ENCODE measurements at places on chromosomes 1 and 21.

DNA sequence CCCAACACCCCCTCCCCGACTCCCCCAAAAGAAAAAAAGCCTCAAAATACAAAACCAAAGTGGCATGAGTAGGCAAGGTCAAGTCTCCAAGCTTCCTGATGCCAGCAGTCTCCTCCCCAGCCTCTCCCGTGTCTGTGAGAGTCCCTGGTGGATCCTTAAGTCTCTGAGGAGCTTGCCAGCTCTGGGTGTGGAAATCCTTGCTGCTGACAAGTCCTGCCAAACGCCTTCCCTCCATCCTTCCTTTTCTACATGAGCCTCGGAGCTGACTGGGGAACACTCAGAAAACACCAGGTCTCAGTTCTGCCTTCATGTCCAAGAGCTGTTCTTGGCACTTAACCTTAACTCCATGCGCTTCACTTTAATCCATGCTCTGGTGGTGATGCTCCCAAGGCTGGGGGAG is 3.7 kb upstream of the ETV3L start:
- no peak for DNase-seq

GRCh38 chr1:235888119-235888643 is 21.5 kb upstream of the LYST start:
- peak; percentile 71 for DNase-seq

- no peak for DNase-seq
Measured at GRCh38 chr1:116115476-116116439, 4.6 kb downstream of the MAB21L3 start.

DNA sequence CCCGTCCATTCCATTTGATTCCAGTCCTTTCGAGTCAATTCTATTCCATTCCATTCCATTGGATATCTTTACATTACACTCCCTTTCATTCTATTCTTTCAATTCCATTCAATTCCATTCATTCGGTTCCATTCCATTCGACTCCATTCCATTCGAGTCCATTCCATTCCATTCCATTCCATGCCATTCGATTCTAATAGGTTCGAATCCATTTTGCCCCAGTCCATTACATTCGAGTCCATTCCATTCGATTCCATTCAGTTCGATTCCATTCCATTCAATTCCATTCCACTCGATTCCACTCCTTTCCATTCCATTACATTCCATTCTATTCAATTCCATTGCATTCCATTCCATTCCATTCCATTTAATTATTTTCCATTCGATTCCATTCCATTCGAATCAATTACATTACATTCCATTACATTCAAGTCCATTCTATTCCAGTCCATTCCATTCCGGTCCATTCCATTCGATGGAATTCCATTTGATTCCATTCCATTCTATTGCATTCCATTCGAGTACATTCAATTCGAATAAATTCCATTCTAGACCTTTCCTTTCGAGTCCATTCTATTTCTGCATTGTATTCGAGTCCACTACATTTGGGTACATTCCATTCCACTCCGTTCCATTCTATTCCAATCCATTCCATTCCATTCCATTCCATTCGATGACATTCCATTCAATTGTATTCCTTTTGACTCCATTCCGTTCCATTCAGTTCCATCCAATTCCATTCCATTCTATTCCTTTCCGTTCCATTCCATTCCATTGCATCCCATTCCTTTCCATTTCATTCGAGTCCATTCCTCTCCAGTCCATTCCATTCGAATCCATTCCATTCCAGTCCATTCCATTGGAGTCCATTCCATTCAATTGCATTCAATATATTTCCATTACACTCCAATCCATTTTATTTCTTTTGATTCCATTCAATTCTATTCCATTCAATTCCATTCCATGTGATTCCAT is 2604.8 kb upstream of the TPTE start:
- no peak for DNase-seq

DNA sequence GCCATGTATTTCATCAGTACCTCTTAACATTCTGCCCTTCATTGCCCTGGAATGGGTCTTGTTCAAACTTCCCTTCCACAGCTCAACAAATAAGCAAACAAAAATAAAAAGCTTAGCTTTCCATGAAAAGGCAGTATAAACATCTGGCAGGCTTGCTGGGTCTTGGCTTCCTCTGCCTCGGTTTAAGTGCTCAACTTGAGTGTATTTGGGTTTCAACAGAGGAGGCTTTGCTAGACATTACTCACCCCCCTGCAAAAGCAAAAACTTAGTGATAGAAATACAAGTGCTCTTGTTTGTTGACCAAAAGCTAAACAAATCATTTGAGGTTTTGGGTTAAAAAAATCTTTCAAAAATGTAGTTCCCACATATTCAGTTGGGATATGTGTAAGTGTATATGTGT is 518.5 kb downstream of the PLPP3 start:
- no peak for DNase-seq

- no peak for DNase-seq
Measured at GRCh38 chr1:184443624-184444023, 56.8 kb downstream of the C1orf21 start.

- DNase-seq, result no peak
Measured at GRCh38 chr1:7842517-7842916, 10.3 kb downstream of the UTS2 start.

DNA sequence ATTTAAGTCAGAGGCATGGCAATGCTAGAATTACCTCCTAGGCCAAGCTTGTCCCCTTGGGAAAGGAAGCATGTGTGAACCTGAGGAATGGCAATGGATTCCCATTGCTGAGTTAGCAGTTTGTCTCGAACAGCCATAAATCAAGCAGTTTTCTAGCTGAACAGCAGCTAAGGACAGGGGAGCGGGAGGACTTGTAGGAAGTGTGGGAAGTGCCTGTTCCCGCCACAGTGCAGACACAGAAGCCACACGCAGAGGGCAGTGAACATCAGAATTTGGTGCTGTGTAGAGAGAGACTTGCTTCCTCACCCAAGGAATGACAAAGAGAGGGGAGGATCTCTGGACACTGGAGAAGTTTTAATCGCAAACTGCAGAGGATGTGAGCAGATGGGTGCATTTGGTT is 3.8 kb downstream of the PHGDH start:
- no peak for DNase-seq

DNA sequence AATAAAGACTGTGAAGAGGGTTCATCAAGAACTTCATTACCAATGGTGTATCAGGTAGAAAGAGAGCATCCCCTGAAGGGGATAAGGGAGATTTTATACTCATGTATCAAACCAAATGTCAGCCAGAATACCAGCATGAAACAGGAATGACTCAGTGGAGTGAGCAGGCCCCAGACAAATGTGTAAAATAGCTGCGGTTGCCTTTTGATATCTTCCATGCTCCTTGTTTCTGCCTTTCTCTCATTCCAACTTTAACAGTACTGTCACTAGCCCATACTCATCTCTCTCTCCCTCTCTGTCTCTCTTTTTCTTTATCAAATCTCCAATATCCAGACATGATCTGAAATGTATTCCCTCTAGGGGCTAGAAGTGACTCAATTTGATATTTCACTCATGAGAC is 47.8 kb downstream of the GPR88 start:
- no peak for DNase-seq

- DNase-seq, result peak; percentile 20
Measured at GRCh38 chr1:34884961-34885360, 25.4 kb upstream of the SMIM12 start.

DNA sequence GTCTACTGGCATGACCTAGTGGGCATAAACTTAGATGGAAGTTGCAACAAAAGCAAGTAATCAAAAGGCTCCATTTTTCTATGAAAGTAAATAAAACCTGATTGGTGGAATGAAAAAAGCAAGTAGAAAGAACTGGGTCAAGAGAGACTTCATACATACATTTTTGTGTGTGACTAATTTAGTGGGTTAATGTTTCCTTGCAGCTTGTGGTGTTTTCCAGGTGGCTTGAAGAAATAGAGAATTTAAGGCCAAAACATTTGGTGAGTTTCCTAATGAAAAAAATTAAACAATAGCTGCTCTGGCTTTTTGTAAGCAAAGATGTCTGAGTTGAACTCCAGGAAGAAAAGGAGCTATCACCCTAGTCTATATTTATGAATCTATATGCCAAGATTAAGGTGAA is 71.0 kb downstream of the ZC3H11B start:
- DNase-seq, result no peak

GRCh38 chr1:63810936-63811469 is 37.2 kb downstream of the ROR1 start:
- DNase-seq, result no peak

DNA sequence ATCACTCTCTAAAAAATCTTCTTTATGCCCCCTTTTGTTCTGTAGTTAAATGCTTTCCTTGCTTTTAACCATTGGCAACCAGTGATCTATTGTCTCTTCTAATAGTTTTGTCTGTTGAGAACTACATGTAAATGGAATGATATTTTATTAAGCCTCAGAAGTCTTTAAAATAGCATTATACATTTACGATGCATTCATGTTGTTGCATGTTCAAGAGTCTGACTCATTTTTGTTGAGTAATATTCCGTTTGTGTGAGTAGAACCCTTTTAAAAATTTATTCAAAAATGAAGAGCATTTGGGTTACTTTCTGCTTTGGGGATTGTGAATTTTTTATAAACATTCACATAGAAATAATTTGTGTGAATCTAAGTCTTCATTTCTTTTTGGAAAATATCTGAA is 1352.9 kb downstream of the NCAM2 start:
- DNase-seq, result no peak

GRCh38 chr1:211697356-211697755 is 21.9 kb upstream of the NEK2 start:
- no peak for DNase-seq

- no peak for DNase-seq
Measured at GRCh38 chr1:21887216-21887736, 49.8 kb downstream of the HSPG2 start.

- no peak for DNase-seq
Measured at GRCh38 chr21:46393941-46394594, 64.6 kb upstream of the DIP2A start.

DNA sequence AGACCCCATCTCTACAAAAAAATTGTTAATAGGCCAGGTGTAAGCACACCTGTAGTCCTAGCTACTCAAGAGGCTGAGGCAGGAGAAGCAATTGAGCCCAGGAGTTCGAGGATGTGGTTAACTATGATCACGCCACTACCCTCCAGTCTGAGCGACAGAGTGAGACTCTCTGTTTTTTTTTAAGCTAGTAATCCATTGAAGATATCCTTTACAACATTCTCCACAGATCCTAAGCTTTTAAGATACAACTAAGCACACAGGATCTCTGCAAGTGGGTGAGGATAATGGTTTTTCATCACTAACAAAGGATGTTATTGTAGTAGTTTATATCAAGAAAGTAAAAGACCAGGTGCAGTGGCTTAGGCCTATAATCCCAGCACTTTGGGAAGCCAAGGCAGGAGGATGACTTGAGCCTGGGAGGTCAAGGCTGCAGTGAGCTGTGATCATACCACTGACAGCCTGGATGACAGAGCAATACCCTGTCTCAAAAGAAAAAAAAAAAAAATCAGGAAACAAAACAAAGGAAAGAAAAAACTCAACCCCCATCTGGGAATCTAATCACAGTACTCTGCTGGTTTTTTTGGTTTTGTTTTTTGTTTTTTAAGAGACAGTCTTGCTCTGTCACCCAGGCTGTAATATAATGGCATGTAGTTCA is 166.1 kb downstream of the RERE start:
- DNase-seq, result no peak

- no peak for DNase-seq
Measured at GRCh38 chr1:109167001-109167506, 46.7 kb upstream of the SARS1 start.

GRCh38 chr1:222105393-222105737 is 363.5 kb upstream of the DUSP10 start:
- no peak for DNase-seq

GRCh38 chr1:198892065-198892464 is 253.2 kb downstream of the PTPRC start:
- no peak for DNase-seq

DNA sequence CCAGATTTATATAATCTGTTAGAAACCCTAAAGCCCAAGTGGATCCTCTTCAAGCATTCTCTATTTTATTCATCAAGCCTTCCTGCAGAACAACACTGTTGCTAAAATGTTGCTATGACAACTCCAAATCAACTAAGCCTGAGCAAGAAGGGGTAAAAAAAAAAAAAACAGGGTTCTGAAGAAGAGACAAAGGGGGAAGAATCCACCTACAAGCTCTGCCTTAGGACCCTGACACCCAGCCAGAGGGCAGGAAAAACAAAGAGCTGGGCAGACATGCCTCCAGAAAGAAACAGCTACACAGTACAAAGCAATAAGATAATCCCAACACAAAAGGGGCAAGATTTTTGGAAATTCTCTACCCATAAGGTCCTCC is 1.3 kb downstream of the USF1 start:
- DNase-seq, result no peak

GRCh38 chr1:31814631-31815306 is 1.1 kb downstream of the SPOCD1 start:
- DNase-seq, result no peak

GRCh38 chr1:60044881-60045280 is 28.7 kb downstream of the C1orf87 start:
- no peak for DNase-seq

DNA sequence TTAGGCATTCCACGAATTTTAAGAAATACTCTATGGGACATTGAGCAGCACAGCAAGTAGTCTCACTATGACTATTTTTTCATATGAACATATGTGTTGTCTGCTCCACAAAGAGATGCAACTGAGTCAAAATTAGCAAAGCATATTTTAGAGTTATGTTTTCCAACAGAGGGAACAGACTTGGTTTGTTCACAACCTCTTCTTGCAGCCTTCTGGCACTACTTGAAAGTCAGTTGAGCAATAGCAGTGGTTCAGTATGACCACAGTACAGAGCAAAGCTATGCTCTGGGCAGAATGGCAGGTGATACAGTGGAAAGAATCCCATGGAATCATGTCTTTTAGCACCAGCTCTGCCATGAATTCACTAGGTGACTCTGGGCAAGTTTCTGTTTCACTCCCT is 5.2 kb downstream of the CCN1 start:
- DNase-seq, result no peak

- DNase-seq, result no peak
Measured at GRCh38 chr1:66176012-66176715, 357.8 kb upstream of the SGIP1 start.

GRCh38 chr1:85371021-85371420 is 93.9 kb downstream of the DDAH1 start:
- no peak for DNase-seq

DNA sequence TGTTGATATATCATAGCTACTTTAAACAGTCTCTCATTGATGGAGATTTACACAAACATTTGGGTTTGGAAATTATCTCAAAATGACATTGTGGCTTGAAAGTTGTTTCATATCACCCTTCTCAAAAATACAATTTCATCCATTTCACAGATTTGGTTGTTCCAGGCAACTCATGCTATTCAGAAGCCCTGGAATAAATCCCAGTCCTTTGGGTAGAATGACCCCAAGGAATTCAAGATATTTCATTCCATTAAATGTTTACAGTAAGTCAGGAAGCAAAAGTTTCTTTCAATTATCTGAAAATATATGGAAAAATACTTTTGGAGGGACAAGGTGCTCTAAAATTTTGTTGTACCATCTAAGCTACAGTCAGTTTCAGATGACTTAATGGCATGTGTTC is 27.1 kb downstream of the MPZL1 start:
- no peak for DNase-seq

Data from activated T-cell treated with anti-CD3 and anti-CD28 coated beads, Interleukin-2, amount 50 U/mL, for 48 hours (primary cell).